ENCODE measurements at places on chromosomes 2 and 18. TPM values are rescaled to one million over a fixed set of nuclear protein-coding genes. Genes with fewer than 3 reads are reported as not detected.

Gene CBLN2
- not detected for total RNA-seq

DNA sequence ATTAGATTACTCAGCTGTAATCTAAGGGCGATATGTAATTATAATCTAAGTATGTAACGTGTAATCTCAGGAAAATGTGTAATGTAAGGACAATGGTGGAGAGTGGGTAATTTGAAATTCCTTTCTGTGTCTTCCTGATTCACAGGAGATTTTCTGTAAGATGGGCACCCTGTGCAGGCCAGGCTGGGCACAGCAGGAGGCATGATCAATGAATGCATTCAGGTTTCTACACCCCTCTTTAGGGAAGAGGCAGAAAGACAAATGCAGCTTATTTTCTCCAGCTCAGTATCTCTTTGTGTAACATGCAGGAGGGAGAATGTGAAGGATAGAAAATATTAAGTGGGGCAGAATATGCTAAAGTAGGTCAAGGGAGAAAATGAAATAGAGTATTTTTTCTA is 320.1 kb downstream of the PIK3C3 start:
- DNase-seq = no peak

Gene CPS1
- 3.1 TPM for total RNA-seq

Gene RGPD8
- total RNA-seq = 7.8 TPM

- DNase-seq = no peak
Observed at GRCh38 chr2:61887717-61888266, 664 bp downstream of the CCT4 start.

Measured in left ventricle myocardium superior (tissue), 1 donor.